ENCODE measurements at places on chromosomes 13 and 19.

- DNase-seq = no peak
These were observed 11.3 kb upstream of the FFAR2 start for GRCh38 chr19:35436477-35437405.

DNA sequence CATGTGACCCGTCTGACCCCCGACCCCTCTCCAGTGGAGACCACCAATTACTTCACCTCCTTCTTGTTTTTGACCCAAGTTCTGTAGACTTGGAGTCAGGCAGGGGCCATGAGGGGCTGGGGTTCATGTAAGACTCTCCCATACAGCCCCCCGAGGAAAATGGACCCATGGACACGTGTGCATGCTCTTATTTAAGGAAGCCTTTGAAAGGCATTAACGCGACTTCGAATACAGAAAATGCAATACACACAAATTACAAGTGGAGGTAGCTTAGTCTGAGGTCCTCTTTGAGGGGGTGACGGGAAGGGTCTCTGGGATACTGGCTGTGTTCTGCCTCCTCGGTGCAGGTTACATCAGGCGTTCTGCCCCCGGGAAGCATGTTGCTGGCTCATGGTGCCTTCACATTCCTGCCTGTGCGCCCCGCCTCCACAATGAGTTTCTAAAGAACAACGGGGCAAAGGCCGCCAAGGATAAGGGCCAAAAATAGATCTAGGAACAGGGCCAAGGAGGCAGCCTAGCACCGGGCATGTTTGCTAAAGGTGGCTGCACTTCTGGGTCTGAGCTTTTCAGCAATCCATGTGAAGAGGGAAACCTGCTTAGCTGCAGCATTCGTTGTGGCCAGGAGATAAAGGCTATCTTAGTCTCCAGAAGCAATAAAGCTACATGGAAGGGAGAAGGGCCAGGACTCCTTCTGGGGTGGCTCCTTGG is 54.5 kb downstream of the RAB20 start:
- DNase-seq = no peak

GRCh38 chr13:36736119-36736726 is 62.4 kb downstream of the SERTM1 start:
- no peak for DNase-seq

- DNase-seq = no peak
These were observed 26.4 kb downstream of the GRTP1 start for GRCh38 chr13:113337556-113337955.

DNA sequence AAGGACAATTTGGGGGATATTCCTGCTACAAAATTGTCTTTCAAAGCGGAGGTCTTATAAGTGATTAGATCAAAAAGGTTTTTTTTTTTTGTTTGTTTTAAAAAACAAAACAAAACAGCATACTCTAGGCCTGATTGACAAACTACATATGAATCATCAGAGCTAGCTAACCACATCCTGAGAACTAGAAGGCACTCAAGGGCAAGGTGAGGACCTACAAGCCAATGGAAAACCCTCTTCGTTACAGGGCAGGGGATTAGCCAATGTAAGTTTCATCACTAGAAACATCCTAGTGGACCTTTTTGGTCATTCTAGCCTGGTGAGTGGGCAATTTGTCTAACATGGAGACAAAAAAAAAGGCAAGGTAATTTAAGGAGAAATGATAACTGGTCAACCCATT is 428.6 kb downstream of the RFC3 start:
- no peak for DNase-seq

DNA sequence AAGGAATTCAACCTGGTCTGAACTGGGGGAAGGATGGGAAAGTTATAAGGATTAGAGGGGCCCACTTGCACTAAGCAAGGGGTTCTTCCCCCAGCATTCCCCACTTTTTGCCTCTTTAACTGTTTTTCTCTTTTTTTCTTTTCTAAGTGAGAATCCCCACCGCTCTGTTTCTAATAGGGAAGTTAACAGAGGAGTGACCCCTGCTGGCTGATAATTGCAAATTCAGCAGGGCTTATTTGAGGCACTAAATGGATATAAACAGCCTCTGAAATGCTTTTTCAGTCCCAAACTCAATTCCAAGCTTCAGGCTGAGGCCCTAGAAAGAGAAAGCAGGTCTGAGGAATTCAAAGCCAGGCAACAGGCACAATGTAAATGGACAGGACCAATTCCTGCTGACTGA is 38.2 kb upstream of the CEACAM21 start:
- no peak for DNase-seq

DNA sequence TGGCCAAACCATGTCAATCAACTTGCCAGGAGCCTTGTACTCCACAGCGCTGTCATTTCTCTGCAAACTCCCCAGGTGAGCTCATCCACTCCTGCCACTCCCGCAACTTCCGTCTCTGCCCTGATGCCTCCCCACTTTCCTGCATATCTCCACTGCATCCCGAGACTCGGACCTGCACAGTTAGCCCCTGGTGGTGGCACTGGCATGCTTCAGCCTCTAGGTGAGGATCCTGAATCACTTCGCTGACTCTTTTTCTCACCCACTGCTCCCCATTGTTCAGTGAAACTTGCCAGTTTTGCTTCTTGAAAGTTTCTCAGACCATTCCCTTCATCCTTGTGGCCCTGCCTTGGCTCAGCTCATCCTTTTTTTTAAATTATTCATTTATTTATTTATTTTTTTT is 3.4 kb upstream of the CTU1 start:
- no peak for DNase-seq

GRCh38 chr13:26325876-26326275 is 71.9 kb downstream of the CDK8 start:
- no peak for DNase-seq

- no peak for DNase-seq
These were observed 37.7 kb upstream of the PDCD5 start for GRCh38 chr19:32543115-32543900.

DNA sequence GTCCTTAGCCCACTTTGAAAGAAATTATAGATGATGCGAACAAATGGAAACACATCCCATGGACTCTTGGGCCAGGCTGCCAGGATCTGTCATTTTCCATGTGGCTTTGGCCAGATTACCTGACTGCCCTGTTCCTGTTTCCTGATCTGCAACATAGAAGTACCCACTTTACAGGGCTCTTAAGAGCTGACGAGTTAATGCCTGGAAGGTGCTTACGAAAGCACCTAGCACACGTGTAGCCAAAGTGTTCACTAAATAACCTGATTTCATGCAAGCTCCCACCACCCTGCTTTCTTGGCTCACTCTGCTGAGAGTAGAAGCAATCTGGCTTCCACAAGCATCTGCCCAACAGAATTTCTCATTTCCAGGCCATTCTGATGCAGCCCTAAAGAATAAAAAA is 575.2 kb downstream of the MYO16 start:
- DNase-seq = no peak

- no peak for DNase-seq
These were observed 59.1 kb upstream of the TEX29 start for GRCh38 chr13:111261326-111261725.

DNA sequence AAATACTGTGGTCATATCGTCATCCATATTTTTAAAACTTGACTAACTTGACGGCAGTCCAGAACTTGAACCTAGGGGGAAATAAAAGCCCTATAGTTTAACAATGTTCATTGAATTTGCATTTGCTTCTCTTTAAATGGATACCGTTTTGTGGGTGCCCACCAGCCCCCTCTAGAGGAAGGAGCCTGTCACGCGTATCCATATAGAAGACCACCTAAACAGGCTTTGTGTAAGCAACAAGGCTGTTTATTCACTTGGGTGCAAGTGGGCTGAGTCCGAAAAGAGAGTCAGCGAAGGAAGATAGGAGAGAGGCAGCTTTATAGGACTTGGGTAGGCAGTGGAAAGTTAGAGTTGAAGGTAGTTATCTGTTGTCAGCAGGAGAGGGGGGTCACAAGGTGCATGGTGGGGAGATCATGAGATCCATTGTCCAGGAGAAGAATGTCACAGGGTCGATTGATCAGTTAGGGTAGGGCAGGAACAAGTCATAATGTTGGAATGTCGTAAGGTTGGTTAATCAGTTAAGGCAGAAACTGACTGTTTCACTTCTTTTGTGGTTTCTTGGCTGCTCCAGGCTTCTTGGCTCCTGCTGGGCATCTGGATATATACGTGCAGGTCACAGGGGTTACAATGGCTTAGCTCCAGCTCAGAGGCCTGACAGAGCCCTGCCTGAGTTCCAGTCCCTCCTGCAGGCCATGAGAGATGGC is 42.5 kb upstream of the ANKRD10 start:
- DNase-seq = no peak

DNA sequence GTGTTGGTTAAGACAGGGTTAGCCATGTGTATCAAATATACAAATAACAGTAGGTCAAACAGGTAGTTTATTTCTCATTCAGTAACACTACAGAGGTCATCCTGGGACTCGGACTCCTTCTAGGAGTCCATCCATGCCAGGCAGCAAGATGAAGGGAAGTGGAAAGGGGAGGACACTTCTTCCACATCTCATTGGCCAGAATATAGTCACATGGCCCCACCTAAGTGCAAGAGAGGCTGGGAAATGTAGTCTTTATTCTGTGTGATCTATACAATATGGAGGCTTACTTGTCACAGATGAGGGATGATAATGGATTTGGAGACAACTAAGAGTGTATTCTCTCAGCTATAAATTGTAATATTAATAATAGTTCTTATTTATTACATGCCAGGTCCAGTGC is 31.1 kb downstream of the RDH8 start:
- no peak for DNase-seq

- no peak for DNase-seq
These were observed 8.3 kb downstream of the PLPPR3 start for GRCh38 chr19:813219-814151.

DNA sequence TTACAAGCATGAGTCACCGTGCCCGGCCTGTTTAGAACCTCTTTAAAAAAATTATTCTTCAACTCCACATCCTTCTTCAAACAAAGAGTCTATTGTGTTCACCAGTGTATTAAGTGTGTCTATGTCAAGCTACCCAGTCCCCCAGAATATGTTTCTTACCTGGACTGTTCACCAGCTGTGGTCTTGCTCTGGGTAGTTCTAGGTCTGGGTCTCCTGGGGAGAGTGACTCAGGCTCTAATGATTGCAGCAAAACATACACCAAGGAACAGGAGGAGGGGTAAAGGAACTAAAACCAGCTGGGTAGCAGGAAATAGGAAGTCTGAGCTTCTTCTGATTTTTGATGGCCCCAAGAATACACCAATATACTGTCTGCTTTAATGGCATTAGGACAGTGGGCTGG is at the start of gene FPR1:
TSS of gene FPR1 (minus strand) at position 224 of the 400 bp plus-strand sequence. CDS start 4,884 bp downstream, outside the sequence.
- no peak for DNase-seq

DNA sequence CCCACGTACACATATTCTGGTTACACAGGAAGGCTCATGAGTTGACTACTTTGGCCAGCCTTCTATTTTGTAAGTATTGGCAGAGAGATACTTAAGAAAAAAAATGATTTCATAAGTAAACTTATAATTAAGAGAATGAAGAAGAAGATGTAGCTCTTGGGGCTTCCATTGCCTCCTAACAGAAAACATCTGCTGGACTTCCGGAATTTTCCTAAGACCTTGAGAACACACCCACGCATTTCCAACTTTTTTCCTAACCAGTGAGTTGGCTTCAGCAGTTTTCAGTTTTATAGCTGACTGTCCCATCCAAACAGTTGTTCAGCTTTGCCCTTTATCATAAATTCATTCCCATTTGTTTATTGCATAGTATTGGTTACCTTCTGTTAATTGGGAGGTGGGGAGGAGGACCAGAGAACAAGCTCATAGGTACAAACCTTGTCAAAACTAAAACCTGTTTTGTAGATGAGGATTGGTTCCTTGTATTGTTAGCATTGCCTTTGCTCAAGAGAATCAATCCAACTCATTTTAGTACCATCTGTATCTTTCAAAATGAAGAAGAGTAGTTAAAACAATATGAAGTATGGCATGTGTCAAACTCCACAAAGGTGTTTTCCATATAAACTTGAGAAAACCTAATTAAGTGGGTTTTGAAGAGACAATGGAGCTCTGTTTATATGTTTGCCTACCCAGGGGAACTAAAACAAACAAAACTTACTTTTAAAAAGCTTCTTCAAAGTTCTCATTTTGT is 93.9 kb downstream of the COL4A2 start:
- no peak for DNase-seq

GRCh38 chr13:97205982-97206381 is 16.2 kb upstream of the MBNL2 start:
- DNase-seq = no peak

DNA sequence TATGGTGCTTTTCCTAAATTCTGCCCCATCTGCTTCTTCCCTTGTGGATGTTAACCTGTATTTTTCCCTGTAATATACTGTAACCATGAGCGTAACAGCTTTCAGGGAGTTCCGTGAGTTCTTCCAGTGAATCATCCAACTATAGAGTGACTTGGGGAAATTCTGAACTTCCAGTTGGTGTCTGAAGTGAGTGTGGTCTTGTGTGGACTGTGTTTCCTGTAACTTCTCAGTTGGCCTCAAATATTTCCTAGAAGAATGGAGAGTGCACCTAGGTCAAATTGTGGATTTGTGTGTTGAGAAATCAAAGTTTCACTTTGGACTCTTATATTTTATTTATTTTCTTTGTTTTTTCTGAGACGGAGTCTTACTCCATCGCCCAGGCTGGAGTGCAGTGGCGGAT is 11.0 kb upstream of the ZNF766 start:
- DNase-seq = no peak

DNA sequence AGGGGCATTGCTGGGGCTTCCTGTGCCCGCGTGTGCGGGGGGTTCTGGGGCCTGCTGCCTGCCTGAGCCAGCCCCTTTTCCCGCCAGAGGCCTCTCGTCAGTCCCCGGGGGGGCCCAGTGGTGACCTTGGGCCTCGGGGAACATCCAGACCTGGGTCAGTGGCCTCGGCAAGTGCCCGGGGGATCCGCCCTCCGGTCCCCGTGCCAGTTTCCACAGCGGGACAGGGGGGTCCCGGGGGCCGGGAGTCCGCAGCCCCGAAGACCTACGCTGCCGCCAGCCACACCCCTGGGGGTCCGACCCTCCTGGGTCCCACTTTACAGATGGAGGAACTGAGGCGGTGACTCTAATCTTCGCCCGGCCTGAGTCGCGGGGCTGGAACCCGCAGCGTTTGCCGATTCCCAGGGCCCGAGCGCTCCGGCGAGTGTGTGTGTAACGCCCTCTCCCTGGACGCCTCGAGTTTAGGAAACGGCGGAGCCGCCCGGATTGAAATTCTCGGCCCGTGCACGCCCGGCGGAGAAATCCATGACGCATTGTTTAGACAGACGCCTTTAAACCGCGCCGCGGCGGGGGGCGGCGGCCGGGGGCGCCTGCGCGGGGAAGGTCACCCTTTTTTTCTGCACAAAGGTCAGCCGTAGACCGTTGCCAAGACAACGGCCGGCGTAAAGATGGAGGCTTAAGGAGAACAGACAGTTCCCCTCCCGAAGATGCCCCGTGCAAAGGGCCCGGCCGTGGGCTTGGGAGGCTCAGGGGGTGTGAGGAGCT is 39.3 kb downstream of the EFNA2 start:
- no peak for DNase-seq

- DNase-seq = no peak
These were observed 64.2 kb upstream of the UQCRFS1 start for GRCh38 chr19:29277102-29277501.

GRCh38 chr19:12784871-12785430 is 6.3 kb upstream of the JUNB start:
- DNase-seq = no peak

GRCh38 chr19:37218592-37218935 is 550 bp downstream of the ZNF383 start:
- no peak for DNase-seq

- no peak for DNase-seq
These were observed 603.0 kb downstream of the LMO7 start for GRCh38 chr13:76239031-76239680.

- DNase-seq = no peak
These were observed 3.7 kb downstream of the PLEKHF1 start for GRCh38 chr19:29668746-29669609.
